ENCODE measurements at places on chromosomes 1 and 21. TPM values are rescaled to one million over a fixed set of nuclear protein-coding genes. Genes with fewer than 3 reads are reported as not detected.

DNA sequence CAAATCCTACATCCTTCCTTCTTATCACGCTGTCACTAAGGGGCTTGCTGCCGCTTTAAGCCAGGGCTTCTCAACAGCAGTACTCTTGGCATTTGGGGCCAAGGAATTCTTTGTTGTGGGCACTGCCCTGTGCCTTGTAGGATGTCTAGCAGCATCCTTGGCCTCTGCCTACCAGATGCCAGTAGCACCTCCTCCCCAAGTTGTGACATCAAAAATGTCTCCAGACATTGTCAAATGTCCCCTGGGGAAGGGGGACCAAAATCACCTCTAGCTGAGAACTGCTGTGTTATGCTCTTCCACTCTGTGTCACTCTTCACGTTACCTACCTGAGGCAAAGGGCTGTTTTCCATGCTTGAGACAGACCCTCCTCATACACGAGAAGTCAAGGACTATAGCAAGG lies 400.3 kb upstream of the POU3F1 start:
- H3K27me3 ChIP-seq, result peaks cover 29% of the 10 kb centered on the region
- no peaks in the 10 kb centered on the region for H3K36me3 ChIP-seq

The LCE5A gene
- not detected for total RNA-seq

GRCh38 chr1:205493241-205494085 lies 11.0 kb upstream of the CDK18 start:
- no peak overlapping the region for H3K4me3 ChIP-seq
- no peak for DNase-seq
- peaks cover 3% of the 10 kb centered on the region for H3K27me3 ChIP-seq
- H3K27ac ChIP-seq, result no peak overlapping the region
- H3K4me1 ChIP-seq, result no peaks in the 10 kb centered on the region
- H3K36me3 ChIP-seq, result no peaks in the 10 kb centered on the region

The TRABD2B gene
- not detected for total RNA-seq

DNA sequence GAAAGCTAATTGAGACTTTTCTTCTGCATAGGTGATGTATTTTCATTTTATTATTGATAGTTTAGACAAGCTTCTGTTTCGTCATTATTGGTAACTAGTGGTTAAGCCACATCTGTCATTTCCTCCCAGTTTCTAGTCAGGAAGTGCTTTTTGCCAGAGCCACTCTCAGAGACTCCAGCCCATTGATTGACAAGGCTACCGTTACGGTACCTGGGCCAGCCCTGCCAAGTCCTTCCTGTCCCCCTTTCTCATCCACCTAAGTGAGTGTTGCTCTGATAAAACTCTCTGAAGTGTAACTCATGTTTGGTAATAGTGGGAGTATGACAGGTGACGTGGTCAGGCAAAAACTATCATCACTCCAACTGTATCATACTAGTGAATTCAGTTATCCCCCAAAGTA lies 29.6 kb upstream of the AGL start:
- peaks cover 2% of the 10 kb centered on the region for H3K4me1 ChIP-seq
- peak; percentile 6 for DNase-seq
- H3K27me3 ChIP-seq, result peaks cover 2% of the 10 kb centered on the region
- H3K27ac ChIP-seq, result no peak overlapping the region

- H3K4me1 ChIP-seq, result no peaks in the 10 kb centered on the region
- H3K27me3 ChIP-seq, result peaks cover 10% of the 10 kb centered on the region
- H3K36me3 ChIP-seq, result no peaks in the 10 kb centered on the region
- no peak for DNase-seq
- H3K27ac ChIP-seq, result no peak overlapping the region
Observed at GRCh38 chr1:233627823-233628222, 13.9 kb downstream of the KCNK1 start.

The UBASH3A gene
- 59.1 TPM for total RNA-seq

GRCh38 chr1:108961198-108961597 lies 2.1 kb downstream of the CLCC1 start:
- DNase-seq, result no peak
- H3K4me1 ChIP-seq, result peaks cover 13% of the 10 kb centered on the region
- H3K27me3 ChIP-seq, result no peaks in the 10 kb centered on the region
- no peak overlapping the region for H3K27ac ChIP-seq
- H3K4me3 ChIP-seq, result no peak overlapping the region
- no peaks in the 10 kb centered on the region for H3K36me3 ChIP-seq

The GJA9 gene
- not detected for total RNA-seq

- DNase-seq, result no peak
- no peaks in the 10 kb centered on the region for H3K36me3 ChIP-seq
- no peak overlapping the region for H3K4me3 ChIP-seq
- no peak overlapping the region for H3K27ac ChIP-seq
- H3K4me1 ChIP-seq, result no peaks in the 10 kb centered on the region
Observed at GRCh38 chr1:238778113-238778512, 608.3 kb upstream of the CHRM3 start.

DNA sequence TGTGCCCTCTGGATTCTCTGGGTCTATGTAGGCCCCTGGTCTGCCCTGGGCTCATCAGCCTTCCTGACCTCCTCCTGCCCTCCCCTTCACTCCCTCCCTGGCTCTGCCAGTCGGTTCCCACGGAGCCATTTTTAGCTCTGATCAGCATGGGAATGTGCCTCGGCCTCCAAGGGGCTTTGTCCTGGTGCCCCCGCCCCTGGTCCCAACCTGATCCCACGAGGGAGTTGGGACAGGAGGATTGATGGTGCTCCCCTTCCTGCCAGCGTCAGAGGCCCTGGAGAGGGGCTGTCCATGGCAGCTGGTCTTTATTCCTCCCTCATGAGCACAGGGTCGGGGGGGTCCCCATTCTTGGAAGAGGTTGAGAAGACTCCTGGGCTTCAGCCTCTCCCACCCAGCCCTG lies 24.9 kb downstream of the ETNK2 start:
- no peaks in the 10 kb centered on the region for H3K4me1 ChIP-seq
- DNase-seq, result no peak

The PROX1 gene
- total RNA-seq, result 0.35 TPM

DNA sequence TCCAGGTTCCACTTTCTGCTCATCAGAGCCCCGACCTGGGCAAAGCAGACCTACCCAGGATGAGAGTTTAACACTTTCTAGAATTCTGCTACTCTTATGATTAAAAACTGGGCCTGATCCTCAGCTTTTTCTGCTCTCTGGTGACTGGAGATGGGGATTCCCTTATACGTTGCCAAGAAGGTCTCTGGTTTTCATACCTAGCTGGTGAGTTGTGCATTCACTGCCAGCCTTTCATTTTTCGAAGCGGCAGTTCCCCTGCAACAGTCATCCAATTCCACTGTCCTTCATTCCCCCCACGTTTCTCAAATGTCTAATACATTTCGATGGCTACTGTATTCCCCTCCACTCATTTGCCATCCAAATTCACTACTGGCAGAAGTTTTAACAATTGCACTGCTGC lies 135.3 kb downstream of the ADSS2 start:
- H3K27me3 ChIP-seq, result no peaks in the 10 kb centered on the region
- DNase-seq, result no peak
- H3K4me3 ChIP-seq, result no peak overlapping the region
- no peaks in the 10 kb centered on the region for H3K36me3 ChIP-seq

The RORC gene
- total RNA-seq, result 8.9 TPM

DNA sequence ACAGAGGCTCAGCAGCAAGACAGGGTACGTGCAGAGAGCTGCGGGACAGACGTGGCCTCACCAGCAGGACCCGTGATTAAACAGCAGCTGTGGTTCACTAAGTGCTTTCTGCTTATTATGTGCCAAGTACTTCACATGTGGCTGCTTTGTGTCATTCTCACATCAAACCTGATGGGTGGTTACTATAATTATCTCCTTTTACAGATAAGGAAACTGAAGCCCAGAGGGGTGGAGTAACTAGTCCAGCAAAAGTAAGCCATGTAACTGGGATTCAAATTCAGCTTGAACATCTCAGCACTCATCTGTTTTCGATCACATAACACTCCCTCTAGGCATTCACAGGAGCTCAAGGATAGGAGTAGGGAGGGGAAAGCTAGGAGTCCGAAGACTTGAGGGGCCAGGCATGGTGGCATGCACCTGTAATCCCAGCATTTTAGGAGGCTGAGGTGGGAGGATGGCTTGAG lies 50.8 kb upstream of the CLIC4 start:
- H3K27me3 ChIP-seq, result peaks cover 13% of the 10 kb centered on the region
- no peak overlapping the region for H3K4me3 ChIP-seq

GRCh38 chr1:905071-905749 lies 18.5 kb upstream of the SAMD11 start:
- H3K4me1 ChIP-seq, result no peaks in the 10 kb centered on the region
- peak overlapping the region; percentile 27 for H3K4me3 ChIP-seq
- peaks cover 58% of the 10 kb centered on the region for H3K27me3 ChIP-seq
- DNase-seq, result no peak
- H3K36me3 ChIP-seq, result no peaks in the 10 kb centered on the region

DNA sequence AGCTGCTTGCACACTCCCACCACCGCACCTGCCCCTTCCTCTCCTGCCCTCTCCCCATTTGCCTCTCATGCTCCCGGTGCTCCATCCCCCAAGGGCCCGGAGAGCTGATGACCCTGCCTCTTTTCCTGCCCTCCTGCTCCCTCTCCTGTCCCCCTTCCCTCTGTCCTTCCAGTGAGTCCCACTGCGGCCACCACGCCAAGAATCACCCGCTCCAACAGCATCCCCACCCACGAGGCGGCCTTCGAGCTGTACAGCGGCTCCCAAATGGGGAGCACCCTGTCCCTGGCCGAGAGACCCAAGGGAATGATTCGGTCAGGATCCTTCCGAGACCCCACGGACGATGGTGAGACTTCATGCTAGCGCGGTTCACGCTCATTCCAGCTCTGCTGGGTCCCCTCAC lies 40.7 kb upstream of the IPO9 start:
- H3K4me1 ChIP-seq, result no peaks in the 10 kb centered on the region
- no peak for DNase-seq
- H3K27ac ChIP-seq, result no peak overlapping the region
- no peak overlapping the region for H3K4me3 ChIP-seq

The CLCNKB gene
- not detected for total RNA-seq
